ENCODE measurements at places on chromosomes 6 and 20.

DNA sequence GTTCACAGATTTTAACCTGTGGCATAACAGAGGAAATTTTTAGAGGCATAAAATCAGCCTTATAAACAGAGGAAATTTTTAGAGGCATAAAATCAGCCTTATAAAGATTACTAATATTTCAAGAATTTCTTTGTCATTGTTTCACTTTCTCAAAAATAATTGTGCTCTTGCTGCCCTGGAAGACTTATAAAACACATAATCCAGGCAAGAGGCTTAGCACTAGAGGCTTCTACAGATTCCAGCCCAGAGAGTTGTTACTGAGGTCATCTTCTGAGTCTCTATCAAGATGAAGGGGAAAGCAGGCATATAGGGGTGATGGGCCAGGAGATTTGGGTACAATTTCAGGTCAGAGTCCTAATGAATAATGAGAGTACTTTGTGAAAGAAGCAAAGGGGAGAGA is 85.7 kb downstream of the RFPL4B start:
- DNase-seq = no peak

GRCh38 chr6:94478133-94479005 is 1059.0 kb upstream of the EPHA7 start:
- no peak for DNase-seq

DNA sequence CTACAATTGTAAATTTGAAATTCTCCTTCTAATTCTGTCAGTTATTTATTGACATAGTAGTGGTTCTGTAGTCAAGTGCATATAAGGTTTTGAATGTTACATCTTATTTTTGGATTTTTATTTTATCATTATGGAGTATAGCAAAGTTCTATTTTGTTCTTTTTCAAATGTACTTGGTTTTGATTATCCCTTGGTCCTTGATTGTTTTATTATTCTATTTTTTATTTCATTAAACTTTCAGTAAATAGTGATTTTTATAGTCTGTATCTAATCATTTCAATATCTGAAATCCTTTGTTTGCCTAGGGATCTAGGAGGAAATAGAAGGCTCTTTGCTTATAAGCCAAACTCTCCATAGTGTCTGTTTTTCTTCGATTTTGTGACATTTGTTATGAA is 87.8 kb downstream of the HFE start:
- no peak for DNase-seq

GRCh38 chr6:13461307-13461706 is 26.1 kb downstream of the GFOD1 start:
- no peak for DNase-seq

DNA sequence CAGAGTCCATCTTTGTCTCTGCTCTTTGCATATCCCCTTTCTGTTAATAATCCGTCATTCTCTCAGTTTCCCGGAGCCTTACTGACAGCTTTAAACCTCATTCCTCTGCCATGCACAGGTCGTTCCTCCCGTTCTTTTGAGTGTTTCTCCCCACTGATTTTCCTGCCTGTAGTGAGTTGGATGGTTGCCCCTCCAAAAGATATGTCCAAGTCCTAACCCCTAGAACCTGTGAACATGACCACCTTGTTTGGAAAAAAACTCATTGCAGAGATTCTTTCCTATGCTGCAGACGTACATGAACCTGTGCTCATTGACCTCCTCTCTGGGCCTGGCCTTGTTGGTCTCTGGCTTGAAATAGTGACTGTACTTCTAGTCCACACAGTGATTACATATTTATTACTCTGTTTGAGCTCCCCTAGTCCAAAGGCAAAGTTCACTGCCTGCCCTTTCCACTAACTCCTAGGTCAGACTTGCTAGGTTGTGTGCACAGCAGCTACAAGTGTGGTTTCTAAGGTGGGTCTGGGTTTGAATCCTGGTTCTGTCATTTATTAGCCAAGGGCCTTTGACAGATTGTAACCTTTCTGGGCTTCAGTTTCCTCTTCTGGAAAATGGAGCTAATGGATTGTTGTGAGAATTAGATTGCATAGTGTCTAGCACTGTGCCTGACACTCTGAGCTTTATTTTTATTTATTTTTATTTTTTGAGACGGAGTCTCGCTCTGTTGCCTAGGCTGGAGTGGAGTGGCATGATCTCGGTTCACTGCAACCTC is 29.3 kb downstream of the PPARD start:
- no peak for DNase-seq

DNA sequence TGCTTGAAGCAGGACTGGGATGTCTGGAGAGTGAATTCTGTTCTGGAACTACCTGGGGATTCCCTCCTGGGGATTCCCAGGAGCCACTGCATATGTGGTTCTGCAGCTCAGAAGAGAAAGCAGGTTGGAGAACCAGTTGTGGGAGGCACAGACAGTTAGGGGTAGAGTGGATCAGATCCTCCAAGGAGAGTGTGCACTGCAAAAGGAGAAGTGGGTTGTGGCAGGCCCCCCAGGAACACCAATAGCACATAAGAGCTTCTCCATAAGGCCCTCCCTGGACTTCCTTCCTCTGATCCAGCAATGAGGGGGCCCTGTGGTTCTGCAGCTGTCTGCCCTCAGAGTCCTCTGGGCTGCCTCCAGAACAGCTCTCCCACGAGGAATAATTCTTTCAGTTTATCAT is 369.2 kb upstream of the CNR1 start:
- no peak for DNase-seq

GRCh38 chr6:26269531-26270485 is 95.2 kb upstream of the BTN3A2 start:
- no peak for DNase-seq

- DNase-seq = no peak
These were observed 12.9 kb upstream of the GFOD1 start for GRCh38 chr6:13500264-13500663.

DNA sequence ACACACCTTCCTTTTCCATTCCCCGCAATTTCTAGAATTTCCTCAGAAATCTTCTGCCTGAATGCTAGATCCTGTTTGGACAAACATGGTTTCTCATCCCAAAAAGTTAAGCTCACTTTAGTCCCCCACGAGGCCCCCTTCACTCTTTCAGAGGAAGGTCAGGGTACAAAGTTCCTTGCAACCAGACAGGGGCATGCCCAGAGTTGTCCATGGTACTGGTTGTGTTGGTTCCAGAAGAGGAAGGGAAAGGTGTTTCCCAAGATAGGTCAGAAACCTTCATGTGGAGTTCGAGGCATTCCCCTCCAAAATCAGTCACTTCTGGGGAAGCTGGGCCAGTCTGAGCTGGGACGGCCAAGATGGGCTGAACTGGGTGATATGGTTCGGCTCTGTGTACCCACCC is 167.6 kb upstream of the MAFB start:
- no peak for DNase-seq

DNA sequence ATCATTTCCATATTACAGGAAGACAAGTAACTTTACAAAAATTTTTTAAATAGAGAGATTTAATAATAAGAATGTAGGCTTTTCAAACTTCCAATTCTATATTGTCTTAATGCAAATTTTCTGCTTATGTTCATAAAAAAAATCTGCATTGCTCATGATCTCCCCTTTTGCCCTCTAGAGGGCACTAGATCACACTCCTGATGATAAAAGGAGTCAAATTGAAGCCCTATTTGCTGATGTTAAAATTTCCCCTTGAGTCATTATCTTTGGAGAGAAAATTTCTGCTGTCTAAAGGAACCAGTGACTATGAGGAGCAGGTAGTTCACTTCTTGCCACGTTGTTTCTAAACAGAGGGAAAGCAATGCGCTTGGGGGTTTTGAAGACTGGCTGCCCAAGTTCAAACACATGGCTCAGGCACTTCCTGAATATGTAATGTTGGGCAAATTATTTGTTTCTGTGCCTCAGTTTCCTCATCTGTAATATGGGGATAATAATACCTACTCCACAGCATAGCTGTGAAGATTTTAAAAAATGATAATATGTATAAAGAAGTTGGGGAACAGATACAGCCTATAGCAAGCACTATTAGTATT is 874.2 kb downstream of the TFAP2A start:
- DNase-seq = no peak

DNA sequence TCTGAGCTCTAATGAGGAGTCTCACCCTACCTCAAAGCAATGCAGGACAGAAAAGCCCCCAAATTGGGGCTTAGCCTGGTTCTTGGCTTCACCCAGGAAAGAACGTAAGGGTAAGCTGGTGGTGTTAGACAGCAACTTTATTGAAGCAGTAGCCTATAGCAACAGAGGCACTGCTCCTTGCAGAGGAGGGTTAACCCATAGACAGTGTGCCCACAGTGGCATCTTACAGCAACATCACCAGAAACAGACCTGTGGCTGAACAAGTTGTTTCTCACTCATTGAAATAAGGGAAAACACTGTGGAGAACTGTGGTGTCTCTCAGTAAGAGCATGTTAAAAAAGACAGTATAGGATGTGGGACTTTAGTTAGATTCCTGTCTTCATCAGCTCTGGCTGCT is 80.4 kb upstream of the SPTLC3 start:
- no peak for DNase-seq

- no peak for DNase-seq
These were observed 63.5 kb downstream of the TRMT6 start for GRCh38 chr20:5886788-5887187.

GRCh38 chr20:36532388-36532787 is 8.9 kb upstream of the MYL9 start:
- no peak for DNase-seq

GRCh38 chr20:4681991-4682401 is 39.7 kb upstream of the PRND start:
- DNase-seq = no peak

Measured in stimulated activated CD8-positive, alpha-beta memory T cell treated with anti-CD3 and anti-CD28 coated beads, Interleukin-4, amount 100 ng/mL, for 24 hours (primary cell).